ENCODE measurements at places on chromosomes 13 and 19.
A peak's percentile ranks its signal among the peaks of the same experiment; 100 is the strongest.

GRCh38 chr13:112144616-112145550 lies 77.9 kb downstream of the SOX1 start:
- DNase-seq: no peak

- DNase-seq: peak; percentile 55
These were observed at the start of gene LAIR1 for GRCh38 chr19:54364775-54365257. LAIR1 (minus strand) TSS chr19:54364931; CDS start chr19:54364804, 127 bp downstream.

DNA sequence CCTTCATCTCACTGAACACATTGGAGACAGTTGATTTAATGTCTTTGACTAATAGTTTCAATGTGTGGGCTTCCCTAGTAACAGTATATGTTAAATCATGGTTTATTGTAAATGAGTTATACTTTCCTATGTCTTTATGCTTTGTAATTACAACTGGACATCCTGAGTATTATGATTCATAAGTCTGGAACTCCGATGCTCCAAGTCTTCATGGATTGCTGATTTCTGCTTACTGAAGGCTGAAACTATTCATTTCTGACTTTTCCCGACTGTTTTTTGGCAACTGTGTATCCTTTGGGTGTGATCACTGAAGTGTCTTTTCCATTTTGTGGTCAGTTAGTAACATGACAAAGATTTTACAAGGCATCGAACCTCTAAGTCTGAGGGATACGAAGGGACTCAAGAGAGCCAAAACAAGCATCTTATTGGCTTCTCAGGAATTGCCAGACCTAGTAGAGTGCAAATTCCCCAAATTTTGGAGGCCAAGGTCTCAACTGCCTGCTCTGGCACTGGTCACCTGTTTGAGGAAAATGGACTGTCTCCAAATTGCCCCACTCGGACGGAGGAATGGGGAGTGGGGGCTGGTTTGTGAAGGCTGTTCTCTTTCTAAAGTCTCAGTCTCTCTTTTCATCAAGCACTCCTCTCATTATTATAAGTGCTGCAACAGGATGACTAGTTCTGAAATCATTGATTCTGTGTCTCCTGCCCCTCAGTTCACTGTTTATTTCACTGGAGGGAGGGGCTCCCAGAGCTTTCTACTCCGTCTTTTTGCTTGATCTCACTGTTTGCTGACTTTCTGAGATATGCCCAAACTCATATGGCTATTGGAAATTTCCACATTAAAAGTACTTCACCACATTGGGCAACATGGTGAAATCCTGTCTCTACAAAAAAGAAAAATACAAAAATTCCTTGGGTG lies 20.2 kb upstream of the CD70 start:
- DNase-seq: no peak

DNA sequence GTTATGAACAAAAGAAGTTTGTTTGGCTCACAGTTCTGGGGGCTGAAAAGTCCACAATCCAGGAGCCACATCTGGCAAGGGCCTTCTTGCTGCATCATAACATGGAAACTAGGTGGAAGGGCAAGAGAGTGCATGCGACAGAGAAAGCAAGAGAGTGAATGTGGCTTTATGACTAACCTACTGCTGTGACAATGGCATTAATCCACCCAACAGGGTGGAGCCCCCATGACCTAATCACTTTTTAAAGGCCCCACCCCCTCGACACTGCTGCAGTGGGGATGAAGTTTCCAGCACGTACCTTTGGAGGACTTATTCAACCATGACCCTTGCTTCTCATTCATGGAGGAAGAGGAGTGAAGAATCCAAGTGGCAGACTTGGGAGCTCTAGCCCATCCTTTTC lies 30.0 kb upstream of the RFXAP start:
- no peak for DNase-seq

- no peak for DNase-seq
These were observed 57.5 kb downstream of the RAP2A start for GRCh38 chr13:97491452-97491851.

GRCh38 chr13:87322386-87322785 lies 348.8 kb upstream of the SLITRK5 start:
- DNase-seq: no peak

DNA sequence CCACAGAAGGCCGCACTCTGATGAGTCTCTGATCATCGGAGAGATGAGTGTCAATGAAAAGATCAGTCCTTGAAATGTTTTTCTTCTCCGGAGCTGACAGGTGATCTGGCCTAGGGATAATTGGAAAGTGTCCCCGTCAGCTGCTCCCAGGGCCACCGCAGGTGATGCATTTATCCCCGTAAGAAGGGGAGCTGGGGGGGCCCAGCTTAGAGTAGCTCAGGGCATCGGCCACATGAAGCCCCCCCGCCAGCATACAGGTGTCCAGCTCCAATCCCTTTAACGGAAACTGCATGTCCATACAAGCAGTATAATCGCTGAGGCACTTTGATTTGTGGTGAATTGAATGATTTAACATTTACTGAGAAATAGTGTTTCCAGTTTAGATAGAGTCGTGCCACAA lies 27.7 kb downstream of the ATP4B start:
- no peak for DNase-seq

GRCh38 chr19:30223866-30224688 lies 148.1 kb upstream of the ZNF536 start:
- DNase-seq: no peak

DNA sequence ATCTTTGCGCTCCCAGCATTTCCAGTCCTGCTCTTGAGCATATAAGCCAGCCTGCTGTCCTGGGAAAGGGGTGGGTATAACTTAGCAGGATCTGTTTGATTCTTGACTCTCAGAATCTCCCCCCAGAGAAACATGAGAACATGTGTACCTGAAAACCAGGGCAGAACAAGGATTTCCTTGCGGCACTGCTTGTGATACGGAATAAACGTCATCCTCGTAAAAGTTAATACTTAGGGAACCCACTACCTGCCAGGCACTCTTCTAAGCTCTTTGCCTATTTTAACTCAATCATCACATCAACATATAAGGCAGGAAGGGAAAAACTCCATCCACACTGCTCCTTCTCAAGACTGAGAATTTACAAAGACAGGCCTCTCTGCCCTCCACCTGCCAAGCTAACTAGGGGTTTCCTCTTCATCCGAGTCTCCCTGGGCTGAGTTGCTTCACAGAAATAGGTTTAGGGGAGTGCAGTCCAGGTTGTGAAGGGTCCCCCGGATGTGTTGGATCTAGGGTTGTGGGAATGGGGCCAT lies 1.1 kb downstream of the ZNF653 start:
- no peak for DNase-seq

DNA sequence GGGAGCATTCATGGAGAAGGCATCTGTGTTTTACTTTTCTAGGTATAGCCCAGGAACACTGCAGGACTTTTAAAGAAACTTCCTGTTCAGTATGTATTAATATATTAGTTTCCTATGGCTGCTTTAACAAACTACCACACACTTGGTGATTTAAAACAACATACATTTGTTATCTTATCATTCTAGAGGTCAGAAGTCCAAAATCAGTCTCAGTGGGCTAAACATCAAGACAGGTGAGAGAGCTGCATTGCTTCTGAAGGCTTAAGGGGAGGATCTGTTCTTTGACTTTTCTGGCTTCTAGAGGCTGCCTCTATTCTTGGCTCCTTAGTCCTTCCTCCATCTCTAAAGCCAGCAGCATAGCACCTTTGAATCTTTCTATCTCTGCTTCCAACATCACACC lies 37.6 kb upstream of the DIAPH3 start:
- no peak for DNase-seq

DNA sequence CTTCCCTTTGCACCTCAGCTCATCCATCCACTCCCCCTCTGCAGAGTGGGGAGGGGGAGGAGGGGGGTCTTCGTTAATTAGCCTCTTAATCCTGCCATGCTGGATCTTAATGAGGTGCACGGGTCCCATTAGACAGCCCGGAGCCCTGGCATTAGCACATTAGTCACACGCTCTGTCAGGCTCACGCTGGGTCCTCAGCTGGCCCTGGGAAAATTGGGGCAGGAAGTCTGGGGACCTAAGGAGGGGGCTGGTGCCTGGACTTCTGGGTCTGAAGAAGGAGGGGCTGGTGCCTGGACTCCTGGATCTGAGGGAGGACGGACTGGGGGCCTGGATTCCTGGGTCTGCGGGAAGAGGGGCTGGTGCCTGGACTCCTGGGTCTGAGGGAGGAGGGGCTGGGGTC lies 444 bp upstream of the NCCRP1 start:
- DNase-seq: no peak

DNA sequence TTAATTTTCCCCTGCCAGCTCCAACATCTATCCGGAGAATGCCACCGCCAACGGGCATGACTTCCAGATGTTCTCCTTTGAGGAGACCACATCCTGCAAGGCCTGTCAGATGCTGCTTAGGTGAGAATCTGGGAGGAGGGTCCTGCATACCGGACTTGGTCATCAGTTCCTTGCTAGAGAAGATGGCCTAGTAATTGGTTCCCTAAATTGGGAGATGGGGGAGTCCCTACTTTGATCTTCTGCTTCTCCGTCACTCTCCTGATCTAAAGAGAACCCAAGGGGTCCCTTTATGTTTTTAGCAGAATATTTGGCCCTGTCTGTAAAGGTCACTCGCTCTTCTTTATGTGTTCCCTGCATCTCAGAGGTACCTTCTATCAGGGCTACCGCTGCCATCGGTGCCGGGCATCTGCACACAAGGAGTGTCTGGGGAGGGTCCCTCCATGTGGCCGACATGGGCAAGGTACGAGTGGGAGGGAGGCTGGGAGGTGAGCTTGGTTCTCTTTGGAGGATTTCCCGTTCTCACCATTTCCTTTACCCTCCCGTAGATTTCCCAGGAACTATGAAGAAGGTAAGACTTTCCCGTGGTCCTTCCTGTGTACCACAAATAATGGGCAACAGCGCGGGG lies 54.1 kb upstream of the ADGRE1 start:
- no peak for DNase-seq

GRCh38 chr19:41932259-41932719 lies 4.0 kb upstream of the ERFL start:
- no peak for DNase-seq

DNA sequence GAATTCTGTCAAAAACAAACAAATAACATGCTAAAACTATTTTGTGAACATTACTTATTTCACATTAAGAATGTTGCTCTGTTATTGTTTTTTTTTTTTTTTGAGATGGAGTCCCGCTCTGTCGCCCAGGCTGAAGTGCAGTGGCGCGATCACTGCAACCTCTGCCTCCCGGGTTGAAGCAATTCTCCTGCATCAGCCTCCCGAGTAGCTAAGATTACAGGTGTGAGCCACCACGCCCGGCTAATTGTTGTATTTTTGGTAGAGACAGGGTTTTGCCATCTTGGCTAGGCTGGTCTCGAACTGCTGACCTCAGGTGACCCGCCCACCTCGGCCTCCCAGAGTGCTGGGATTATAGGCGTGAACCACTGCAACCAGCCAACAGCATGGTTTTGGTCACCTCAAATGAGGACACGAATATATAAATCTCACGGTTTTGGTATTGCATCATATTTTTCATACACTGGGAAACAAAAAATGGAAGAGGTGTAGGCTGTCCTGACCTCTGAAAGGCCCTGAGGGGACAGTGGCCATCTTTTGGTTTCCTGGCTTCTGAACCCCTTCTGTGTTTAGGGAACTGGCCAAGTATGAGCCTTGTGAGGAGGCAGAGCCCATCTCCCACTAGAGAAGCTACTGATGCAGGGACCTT lies 25.5 kb downstream of the GPR42 start:
- DNase-seq: no peak

GRCh38 chr19:2413159-2413558 lies 14.2 kb downstream of the TIMM13 start:
- no peak for DNase-seq

- no peak for DNase-seq
These were observed 557 bp downstream of the ZNF576 start for GRCh38 chr19:43596842-43597461.

GRCh38 chr19:15640904-15641597 lies 354 bp downstream of the CYP4F3 start:
- no peak for DNase-seq

DNA sequence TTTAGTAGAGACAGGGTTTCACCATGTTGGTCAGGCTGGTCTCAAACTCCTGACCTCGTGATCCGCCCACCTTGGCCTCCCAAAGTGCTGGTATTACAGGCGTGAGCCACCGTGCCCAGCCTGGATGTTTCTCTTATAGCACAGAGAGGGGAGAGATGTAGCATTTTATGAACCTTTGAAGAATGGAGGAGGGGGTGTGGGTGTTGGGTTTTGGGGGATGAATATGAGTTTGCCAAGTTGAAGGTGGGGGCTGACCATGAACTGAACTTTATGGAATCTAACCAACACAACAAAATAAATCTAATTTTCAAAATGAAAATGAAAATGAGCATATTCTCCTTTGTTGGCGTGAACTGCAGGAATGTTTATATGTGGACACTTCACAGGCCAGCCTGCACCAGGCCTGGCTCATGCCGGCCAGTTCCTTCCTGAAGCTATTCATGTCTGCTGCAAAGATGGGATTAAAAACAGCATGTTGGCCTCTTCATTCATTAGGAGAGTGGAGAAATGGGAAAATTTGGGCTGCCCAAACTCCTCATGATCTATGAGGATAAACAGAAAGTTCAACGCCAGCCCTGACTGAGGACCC lies 39.5 kb upstream of the HOMER3 start:
- no peak for DNase-seq

- no peak for DNase-seq
These were observed 5.8 kb upstream of the REXO1 start for GRCh38 chr19:1854039-1854541.

DNA sequence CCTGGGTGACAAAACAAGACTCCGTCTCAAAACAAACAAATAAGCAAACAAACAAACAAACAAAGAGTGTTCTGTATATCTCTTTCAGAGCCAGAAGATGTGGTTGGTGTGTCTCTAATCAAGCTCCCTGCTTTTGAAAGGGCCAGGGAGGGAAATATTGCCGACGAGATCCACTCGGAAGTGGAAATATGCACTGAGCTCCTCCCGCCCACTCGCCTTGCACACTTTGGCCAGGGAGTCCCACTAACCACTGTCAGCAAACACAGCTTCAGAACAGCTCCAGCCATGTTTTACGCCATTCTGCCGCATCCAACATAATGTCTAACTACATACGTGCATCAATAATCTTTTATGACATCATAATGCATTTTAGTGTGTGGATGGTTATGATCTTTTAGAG lies 155.5 kb upstream of the VSTM2B start:
- no peak for DNase-seq

DNA sequence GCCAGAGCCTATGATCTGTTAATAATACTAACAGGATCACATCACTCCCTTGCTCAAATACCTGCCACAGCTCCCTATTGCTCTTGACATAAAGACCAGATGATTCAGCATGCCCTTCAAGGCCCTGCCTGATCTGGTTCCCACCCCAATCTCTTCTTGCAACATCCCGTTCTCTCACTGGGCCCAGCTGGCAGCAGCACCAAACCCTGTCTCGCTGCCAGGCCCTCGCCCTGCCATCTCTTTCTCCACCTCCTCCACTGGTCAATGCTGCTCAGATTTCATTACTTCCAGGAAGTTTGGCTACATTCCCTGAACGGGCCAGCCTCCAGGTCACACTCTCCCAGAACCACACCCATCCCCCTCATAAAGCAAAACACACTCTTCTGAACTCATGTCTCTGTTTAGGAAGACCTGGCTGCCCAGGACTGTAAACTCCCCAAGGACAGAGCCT lies 8.6 kb upstream of the BCAT2 start:
- DNase-seq: no peak

DNA sequence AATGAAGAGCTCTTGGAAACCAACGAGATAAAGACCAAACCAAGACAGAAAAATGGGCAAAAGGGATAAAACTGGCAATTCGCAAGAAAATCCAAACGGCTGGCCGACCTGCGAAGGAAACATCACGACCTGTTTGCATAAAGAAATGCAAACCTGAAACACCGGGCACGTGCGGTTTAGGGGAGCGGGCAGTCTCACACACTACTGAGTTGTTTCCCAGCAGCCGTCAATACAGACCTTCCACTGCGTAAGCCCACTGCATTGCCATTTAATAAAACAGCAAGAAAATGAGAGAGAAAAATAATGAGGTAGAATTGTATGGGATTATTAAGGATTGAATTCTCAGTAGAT lies 642 bp upstream of the PEG3 start:
- no peak for DNase-seq

All from CD4-positive, alpha-beta memory T cell (primary cell).